Naive B cell (primary cell): ENCODE measurements at places on chromosomes 12 and 14.
A peak's percentile ranks its signal among the peaks of the same experiment; 100 is the strongest.

- DNase-seq: no peak
Observed at GRCh38 chr14:91388551-91388975, 29.1 kb downstream of the CCDC88C start.

DNA sequence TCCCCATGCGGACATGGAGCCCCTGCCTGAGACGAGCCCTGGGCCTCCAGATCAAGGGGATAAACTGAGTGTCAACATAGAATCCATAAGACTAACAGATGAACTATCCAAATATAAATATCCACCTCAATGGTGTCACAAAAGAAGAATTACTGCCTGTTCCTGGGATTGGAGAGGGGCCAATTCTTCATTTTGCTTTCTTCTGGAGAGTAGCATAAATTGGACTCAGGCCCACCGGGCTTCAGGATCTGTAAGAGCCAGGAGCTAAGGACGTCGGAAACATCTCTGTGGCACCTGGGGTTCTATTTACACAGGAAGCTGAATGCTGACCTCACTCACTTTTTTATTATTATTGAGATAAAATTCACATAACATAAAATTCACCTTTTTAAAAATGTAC, 408.2 kb upstream of the CCDC196 start:
- DNase-seq: no peak

DNA sequence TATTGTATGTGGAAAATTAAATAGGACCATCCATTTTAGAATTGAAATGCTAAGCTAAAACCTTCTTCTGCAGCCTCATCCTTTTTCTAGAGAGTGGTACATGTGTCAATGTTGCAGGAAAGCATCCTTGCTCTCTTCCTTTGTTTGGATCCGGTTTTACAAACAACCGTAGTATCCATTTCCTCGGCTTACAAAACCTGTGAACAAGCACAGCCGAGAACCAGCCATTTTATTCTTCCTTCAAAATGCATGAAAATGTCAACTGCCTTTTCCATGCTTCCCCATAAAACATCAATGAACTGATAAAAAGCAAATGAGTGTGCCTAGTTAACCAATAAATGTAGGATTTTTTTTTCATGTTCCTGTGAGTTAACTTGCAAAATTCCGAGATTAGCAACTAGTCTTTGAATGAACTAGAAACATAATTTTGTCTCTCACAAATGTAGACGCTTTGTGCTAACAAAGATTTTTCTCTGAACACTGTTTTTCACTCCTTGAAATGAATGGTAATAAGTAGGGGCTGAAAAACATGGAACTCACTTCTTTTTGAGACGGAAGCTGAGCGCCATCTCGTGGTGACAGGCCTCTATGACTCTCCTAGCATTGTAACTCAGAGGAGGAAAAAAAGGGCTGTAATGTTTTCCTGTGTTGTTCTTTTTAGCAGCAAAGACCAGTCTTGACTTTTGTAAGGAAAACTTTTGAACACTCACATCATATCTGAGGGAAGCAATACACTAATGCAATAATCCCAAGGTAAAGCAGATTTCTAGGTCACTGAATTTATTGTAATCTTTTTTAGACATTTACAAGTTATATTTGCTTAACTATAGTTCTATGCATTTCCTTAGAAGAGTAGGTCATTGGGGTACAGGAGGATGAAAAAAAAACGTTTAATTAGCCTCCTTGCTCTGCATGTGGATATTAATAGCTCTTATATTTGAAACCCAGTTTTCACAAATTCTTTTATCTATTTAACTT, 157.4 kb upstream of the FOXG1 start:
- DNase-seq: no peak

- DNase-seq: peak; percentile 22
Observed at GRCh38 chr12:104680070-104680469, 223.3 kb downstream of the CHST11 start.

DNA sequence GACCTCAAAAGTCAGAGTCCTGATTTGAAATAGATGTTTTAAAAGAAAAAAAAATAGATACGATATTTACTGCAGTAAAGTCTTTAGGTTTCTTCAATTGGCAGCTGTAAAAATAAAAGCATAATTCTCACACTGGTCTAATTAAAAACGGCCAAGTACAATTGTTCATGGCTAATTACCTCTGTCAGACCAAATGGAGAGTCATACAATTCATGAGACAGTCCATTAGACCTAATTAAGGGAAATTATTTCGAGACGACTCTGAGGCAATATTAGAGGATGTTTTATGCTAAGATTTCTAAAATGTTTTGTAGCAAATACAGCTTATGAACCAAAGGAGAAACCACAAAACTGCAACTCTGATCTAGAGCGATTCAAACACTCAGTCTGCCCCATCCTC, 131.3 kb downstream of the PHLDA1 start:
- DNase-seq: no peak

DNA sequence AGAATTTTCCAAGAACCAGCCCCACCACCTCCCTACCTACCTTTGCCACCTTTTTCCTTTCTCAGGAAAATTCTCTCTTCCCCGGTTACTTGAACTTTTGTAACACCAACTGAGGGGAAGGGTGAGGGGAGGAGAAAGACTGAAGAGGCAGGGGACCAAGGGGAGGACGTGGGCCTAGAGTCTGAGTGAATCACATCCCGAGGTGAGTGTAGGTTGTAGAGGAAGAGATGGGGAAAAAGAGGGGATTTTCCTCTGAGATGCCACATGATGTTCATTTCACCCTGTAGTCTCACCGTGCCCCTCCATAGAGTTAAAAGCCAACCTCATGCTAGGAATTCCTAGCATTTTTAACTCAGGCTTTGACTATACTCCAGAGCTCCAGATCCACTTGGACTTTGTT, 311.8 kb downstream of the RPAP3 start:
- no peak for DNase-seq

DNA sequence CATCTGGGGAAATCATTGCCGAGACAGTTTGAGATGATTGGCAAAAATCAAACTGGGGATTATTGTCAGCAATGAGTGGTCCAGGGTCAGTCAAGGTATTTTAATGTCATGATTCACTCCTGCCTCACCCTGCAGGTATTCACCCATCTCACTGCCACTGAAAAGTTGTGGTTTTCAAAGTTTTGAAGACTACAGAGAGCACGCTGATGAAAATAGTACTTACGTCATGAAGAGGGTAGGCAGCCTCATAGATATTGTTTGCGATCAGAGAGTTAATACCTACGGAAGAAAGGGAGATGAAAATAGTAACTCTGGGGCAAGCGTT, 138.0 kb downstream of the ANO2 start:
- no peak for DNase-seq

GRCh38 chr14:38705220-38705619, 397.8 kb downstream of the SEC23A start:
- no peak for DNase-seq

- DNase-seq: peak; percentile 17
Observed at GRCh38 chr14:71142375-71143038, 235.2 kb downstream of the PCNX1 start.

GRCh38 chr12:14650789-14651188, 45.6 kb downstream of the GUCY2C start:
- no peak for DNase-seq

GRCh38 chr12:45268672-45269411, 52.9 kb downstream of the ANO6 start:
- no peak for DNase-seq

GRCh38 chr12:126663304-126664094, 1598.3 kb downstream of the AACS start:
- no peak for DNase-seq

- no peak for DNase-seq
Observed at GRCh38 chr12:51262758-51263177, 7.4 kb downstream of the SMAGP start.

DNA sequence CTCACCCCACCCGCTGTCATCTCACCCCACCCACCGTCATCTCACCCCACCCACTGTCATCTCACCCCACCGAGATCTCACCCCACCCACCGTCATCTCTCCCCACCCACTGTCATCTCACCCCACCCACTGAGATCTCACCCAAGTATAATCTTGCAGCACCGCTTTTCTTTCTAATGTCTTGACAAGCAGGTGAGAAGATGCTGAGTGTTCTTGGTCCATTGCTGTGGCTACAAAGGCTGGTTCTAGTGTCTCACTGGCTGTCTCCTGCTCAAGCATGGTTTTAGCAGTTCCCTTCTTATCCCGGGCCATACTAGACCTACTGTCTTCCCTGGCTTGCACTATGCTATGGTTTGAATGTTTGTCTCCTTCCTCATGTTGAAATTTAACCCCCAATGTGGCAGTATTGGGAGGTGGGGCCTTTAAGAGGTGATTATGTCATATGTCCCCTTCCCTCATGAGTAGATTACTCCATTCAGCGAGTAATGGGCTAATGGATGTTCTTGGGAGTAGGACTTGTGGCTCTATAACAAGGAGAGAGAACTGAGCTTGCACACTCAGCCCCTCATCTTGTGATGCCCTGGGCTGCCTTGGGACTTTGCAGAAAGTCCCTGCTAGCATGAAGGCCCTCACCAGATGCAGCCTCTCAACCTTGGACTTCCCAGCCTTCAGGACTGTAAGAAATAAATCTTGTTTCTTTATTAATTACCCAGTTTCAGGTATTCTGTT, 47.7 kb upstream of the PPP2R5C start:
- DNase-seq: no peak

DNA sequence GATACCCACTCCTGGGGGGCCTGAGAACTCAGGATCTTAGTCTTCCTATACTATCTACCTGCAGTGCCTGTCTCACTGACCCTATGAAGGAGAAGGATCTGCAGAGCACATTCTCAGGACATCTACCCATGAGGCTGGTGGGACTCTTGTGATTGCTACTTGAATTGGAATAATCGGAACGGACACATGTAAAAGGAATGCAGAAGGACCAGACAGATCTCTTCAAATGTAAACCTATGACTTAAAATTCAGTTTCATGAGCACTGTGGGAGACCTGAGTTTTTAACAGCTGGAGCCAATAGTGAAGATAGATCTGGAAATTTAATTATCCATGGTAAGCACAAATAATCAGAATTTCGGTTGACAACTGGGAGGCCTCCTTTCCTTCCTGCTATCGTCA, 35.2 kb upstream of the CPSF6 start:
- DNase-seq: no peak

- no peak for DNase-seq
Observed at GRCh38 chr12:100860611-100861010, 66.0 kb downstream of the ANO4 start.

GRCh38 chr12:113236539-113237399, 15.5 kb downstream of the TPCN1 start:
- DNase-seq: no peak

DNA sequence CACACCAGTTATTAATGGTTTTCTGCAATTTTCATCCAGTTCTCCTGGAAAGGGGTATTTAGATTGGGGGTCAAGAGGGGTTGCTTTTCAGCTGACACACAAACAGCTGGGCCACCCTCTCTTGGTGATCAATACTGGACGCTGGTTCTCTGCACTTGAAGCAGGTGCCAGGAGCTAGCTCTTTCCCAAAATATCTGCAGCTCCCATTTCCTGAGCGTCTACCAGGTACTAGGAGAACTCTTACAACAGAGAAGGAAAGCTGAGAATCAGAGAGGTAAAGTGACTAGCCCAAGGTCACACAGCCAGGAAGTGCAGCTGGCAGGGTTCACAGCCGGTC, 1.2 kb downstream of the TESC start:
- DNase-seq: no peak

GRCh38 chr14:71550367-71550766, 381.9 kb upstream of the RGS6 start:
- no peak for DNase-seq
